ENCODE measurements at places on chromosomes 1 and 21.

- DNase-seq: no peak
These were observed 604 bp downstream of the FGR start for GRCh38 chr1:27634177-27634984.

DNA sequence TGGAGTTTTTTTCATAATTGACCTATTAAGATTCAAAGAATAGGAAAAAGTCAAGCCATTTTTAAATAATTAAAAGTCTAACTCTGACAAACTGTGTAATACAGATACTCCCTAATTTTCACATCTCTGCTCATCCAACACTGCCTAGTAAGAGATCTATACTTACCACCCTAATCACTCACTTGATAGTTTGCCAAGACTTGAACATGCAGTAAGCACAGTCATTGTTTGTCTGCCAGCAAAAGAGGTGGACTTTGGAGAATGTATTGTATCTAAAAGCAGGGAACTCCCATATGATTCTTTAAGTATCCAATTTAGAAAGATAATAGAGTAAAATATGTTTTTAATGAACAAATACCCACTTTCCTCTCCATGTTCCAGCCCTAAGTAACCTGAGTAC is 15.5 kb downstream of the TMEM59 start:
- no peak for DNase-seq

DNA sequence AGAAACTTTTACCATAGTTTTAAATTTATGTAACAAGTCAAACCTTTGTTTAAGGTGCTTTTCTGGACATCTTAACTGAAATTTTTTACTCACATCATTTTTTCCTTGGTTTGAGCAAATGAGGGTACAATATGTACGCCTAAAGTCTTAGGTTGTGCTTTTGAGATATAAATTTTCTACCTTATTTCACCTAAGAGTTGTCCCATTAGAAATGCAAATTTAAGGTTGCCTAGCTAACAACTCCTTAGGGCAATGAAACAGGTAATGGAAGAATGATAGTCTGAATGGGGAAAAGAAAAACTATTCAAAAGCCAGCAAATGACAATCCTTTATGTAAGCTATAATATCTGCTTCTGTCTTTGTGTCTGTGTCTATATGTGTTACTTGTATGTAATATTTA is 19.6 kb downstream of the NRDC start:
- no peak for DNase-seq

- no peak for DNase-seq
These were observed 67.6 kb downstream of the MAB21L3 start for GRCh38 chr1:116178837-116179236.

DNA sequence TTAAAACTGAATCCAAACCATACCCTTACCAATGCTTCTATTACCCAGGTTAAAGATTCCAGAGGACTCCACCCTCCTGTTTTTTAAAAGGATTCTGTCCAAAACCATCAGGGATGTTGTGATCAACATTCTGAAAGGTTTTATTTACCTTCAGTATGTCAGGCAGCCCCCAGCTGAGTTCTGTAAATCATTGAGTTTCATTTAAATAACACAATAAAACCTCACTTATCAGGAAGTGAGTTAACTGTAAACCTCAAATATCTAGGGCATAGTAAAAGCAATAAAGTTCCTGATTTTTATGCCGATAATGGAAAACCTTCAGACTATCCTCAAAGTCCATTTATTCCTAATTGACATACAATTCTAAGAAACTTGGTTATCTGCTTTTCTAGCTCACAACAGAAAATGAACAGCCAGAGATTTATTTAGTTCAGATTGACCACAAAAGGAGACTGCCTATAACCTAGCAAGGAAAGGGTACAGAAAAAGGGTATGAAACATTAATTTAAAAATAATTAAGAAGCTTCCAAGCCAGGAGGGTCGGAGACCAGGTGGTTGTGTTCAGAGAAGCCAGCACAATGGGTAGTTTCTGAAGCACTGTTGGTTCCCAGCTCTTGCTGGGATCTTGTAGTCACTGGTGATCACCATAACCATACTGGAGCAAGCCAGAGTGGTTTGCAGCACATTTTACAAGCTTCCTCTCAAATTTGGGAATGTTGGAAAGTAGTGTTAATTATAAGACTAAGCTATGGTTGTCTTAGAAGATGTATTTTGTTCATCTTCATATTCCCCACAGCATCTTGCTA is 336.4 kb upstream of the FMN2 start:
- no peak for DNase-seq

GRCh38 chr1:155741908-155742307 is 53.0 kb downstream of the DAP3 start:
- DNase-seq: no peak

- DNase-seq: no peak
These were observed 2.8 kb upstream of the LIX1L start for GRCh38 chr1:145960468-145961108.

GRCh38 chr1:59755069-59755685 is 59.6 kb upstream of the HOOK1 start:
- no peak for DNase-seq

GRCh38 chr1:164670026-164670425 is 111.0 kb downstream of the PBX1 start:
- DNase-seq: no peak

- peak; percentile 96 for DNase-seq
These were observed 1.1 kb upstream of the UBE2Q1 start for GRCh38 chr1:154559466-154560044.

DNA sequence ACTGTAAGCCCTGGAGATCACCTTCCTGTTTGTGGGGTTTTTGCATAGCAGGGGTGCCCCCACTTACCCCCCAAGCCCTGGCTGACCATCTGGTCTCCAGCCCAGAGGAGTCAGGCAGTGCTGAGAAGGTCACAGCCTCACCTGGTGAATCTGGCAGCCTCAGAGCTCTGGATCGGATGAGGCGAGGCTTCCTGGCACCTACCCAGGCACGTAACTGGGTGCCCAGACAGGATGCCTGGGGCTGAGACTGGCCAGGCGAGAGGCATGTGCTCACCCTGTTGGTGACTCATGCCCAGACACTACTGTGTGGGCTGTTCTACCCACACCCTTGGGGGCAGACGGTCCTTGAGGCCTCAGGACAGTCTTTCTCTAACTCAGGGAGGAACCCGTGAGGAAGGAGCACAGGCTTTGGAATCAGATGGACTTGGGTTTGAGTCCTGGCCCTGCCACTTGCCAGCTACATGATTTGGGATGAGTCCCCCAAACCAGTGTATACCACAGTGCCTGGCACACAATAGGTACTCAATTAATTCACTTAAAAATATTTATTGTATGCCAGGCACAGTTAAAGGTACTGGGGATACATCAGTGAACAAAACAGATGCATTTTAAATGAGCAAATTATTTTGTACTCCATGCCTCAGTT is 15.1 kb upstream of the PADI3 start:
- DNase-seq: peak; percentile 98

DNA sequence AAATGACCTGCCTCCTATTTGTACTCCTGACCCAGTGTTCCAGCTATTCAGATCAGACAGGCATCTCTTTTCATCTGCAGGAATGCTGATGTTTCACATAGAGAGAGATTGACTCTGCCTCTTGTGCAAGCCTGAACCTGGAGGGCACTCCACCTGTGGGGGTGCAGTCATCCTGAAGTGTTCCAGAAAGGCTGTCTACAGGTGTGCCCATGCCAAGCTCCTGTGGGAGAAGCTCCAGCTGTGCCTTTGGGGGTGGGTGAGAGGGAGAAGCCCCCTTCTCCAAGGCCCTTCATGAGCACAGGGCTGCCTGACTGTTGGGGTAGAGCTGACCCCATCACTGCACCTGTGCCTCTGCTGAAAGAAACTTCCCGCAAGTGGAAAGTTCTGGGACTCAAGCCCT is 22.8 kb downstream of the IFI44 start:
- DNase-seq: no peak

DNA sequence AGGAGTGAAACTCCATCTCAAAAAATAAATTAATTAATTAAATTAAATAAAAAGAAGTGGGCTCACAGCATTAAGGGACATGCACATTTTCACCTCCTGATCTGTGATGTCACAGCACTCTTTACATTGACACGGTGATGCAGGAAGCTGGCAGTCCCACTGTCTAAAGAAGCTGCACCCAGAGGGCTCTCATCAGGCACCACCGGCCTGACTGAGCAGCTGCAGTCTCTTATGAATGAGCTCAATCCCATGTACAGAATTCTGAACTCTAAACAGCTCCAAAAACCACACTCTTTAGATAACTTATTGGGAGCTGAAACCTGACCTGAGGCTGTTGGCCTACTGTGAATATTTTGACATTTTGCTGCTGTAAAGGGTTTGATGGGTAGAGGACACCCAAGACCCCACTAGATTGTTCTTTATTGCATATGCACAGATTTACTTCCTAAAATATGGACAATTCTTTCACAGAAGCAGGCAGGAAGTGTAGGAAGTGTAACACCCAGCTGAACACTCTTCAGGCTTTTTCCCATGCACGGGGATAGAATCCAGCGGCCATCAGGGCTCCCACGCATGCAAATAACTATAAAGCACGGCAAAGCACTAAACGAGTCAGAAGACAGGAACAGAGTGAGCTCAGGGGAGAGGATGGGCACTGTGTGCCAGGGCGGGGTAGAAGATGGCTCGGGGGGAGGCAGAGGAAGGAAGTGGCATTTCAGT is 46.2 kb downstream of the L1TD1 start:
- no peak for DNase-seq

DNA sequence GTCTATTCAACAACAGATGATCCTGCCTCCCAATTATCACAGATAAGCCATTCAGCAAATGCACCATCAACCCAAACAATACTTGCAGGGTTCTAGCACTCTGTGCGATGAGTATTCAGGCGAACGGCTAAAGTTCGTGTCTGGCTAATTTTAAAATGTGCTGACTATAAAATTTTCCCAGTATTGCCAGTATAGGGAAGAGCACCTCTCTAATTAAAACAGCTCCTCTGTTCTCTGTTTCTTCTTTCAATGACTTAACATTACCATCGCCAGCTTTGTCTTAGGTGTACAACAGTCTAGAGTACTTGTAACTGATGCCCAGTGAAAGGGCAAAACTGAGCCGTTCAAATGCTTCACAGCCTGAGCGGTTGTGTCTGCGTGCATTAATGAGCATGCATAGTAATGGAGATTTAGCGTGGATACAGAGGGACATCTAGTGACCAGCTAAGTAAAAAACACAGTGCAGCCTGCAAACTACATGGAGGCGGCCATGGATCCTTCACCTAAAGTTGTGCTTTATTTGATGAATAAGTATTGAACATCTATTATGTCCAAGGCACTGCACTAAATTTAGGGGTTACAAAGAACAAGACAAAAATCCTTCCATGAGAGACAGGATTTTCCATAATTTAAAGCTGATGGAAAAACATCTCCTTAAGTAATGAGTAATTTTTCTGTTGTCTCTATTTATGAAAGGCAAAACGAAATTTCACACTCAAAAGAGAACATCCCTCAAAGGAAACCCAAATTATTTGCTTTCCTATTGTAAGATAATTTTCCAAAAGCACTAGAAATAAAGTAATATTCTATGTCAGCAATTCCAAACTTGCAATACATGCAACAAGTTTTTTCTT is 120.0 kb downstream of the SETD4 start:
- DNase-seq: peak; percentile 70

- no peak for DNase-seq
These were observed 23.6 kb downstream of the SYF2 start for GRCh38 chr1:25208561-25209222.

GRCh38 chr1:208606959-208607358 is 362.8 kb upstream of the PLXNA2 start:
- DNase-seq: no peak

- no peak for DNase-seq
These were observed 239.0 kb downstream of the TOMM20 start for GRCh38 chr1:234889643-234890042.

DNA sequence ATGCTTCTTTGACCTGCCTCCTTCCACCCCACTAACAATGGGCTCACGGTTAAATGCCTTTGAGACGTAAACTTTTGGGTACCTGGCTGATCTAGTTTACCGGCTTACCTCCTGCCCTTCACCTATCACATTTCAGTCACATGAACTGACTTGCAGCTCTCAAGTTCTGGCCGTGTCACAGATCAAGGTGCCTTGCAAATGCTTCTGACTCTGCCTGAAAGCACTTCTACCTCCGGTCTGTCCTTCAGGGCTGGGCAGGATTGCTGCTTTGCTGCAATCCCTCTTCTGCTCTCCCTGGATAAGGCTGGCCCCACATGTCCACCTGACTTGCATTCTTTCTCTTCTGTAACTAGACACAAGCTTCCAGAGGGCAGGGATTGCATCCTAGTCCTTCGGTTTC is 69.0 kb downstream of the GRIK1 start:
- no peak for DNase-seq

DNA sequence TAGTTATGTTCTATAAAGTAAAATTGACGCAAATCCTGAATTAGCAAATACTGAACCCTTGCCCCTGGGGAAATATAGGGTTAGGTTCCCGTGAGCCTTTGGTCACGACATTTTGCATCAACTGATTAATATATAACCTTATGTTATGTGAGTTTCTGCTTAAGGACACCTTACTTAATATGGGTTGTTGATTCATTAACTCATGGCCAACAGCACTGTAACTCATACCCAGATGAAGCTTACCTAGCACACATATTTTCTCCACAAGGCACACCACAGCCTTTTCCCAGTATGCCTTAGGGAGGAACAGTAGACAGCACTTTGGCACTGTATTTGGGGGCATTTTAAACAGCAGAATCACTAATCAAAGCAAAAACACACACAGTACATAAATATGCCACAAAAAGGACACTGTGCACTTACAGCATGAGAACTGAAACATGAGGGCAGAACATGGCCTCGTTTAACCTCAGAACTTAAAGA is 15.1 kb downstream of the INAVA start:
- no peak for DNase-seq

DNA sequence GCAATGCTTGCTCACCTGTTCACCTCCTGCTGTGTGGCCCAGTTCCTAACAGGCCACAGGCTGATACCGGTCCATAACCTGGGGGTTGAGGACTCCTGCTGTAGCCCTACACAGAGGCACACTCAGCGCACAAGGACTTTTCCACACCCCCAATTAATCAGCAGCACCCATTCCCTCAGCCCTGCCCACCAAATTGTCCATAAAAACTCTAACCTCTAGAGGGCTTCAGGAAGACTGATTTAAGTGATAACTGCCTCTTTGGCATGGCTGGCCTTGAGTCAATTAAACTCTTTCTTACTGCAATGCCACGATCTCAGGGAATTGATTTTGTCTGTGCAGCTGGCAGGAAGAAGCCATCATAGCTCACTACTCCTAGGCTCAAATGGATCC is 71.3 kb upstream of the MUTYH start:
- no peak for DNase-seq

DNA sequence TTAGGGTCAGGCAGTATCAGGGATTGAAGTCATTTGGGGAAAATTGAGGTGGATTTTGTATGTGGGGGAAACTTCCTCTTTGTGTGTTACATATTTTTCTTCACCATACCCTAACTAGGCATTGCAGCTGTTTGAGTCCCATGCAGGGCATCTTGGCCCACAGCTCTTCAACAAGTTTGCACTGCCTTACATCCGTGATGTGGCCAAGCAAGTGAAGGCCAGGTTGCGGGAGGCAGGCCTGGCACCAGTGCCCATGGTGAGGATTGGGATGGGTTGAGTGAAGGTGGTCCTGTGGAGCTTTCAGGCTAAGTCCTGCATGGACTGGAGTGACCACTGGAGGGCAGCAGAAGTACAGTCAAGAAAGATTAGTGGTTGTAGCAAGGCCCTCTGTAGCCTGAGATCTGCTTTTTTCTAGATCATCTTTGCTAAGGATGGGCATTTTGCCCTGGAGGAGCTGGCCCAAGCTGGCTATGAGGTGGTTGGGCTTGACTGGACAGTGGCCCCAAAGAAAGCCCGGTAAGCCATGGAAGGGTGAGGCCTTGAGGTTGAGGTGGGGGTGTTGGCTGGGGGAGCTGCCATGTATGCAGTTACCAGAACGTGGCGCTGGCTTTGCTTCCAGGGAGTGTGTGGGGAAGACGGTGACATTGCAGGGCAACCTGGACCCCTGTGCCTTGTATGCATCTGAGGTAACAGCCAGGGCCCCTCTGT is 2.4 kb downstream of the UROD start:
- peak; percentile 77 for DNase-seq
